ENCODE measurements at places on chromosomes 16 and 17. TPM values are rescaled to one million over a fixed set of nuclear protein-coding genes. Genes with fewer than 3 reads are reported as not detected.

Gene IRX5
- not detected for total RNA-seq

Gene CDH5
- 373 TPM for total RNA-seq

Gene PDE6G
- total RNA-seq = 0.76 TPM

Gene P2RX1
- total RNA-seq = not detected

Gene GSG1L
- not detected for total RNA-seq

Gene HASPIN
- 7.5 TPM for total RNA-seq

Gene AIPL1
- not detected for total RNA-seq

Gene CCT6B
- 0.32 TPM for total RNA-seq

Gene EME2
- 5.5 TPM for total RNA-seq

Gene MAP2K6
- 5.8 TPM for total RNA-seq

Gene CCL17
- not detected for total RNA-seq

Gene SMIM36
- not detected for total RNA-seq

Gene KRT16
- 0.30 TPM for total RNA-seq

Gene TNFRSF13B
- total RNA-seq = not detected

Gene SCARF1
- total RNA-seq = 115 TPM

Gene KRTAP9-2
- not detected for total RNA-seq

Gene SPN
- total RNA-seq = not detected

Gene SAMD14
- 4.6 TPM for total RNA-seq

Gene ALOX12
- total RNA-seq = not detected

Gene WRAP53
- 10.1 TPM for total RNA-seq

Data from epithelial cell of umbilical artery (primary cell).